T-helper 22 cell (primary cell): ENCODE measurements at places on chromosomes 11 and 22.

DNA sequence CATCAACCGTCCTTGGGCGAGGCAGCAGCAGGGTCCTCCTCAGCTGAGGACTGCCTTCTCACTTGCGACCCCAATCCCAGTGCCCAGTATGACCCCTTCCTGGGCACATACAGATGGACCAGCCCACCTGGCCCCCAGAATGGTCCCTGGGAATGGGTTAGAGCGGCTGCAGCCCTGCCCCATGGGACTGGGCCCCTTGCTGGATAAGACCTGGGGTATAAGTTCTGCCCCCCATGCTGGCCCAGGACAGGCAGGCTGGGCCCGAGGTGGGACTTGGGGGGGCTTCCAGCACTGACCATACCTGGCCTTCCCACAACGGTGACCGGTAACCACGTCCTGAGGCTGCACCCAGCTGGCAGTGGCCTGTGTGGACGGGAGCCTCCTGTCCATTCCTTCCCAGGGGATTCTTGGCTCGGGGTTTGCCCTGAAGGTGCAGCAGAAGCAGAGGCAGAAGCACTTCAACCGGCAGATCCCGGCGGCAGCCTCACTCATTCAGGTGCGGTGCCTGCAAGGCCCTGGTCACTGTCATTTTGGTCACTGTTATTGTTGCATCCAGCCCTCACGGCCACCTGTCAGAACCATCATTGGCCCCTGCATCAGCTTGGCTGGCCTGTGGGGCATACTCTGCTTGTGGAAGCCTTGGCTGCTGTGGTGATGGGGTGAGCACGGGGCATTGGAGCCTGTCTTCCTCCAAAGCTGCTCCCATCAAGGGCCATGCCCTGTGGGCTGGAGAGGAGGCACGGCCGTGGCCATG, 114.8 kb downstream of the KCNQ1OT1 start:
- DNase-seq: no peak

DNA sequence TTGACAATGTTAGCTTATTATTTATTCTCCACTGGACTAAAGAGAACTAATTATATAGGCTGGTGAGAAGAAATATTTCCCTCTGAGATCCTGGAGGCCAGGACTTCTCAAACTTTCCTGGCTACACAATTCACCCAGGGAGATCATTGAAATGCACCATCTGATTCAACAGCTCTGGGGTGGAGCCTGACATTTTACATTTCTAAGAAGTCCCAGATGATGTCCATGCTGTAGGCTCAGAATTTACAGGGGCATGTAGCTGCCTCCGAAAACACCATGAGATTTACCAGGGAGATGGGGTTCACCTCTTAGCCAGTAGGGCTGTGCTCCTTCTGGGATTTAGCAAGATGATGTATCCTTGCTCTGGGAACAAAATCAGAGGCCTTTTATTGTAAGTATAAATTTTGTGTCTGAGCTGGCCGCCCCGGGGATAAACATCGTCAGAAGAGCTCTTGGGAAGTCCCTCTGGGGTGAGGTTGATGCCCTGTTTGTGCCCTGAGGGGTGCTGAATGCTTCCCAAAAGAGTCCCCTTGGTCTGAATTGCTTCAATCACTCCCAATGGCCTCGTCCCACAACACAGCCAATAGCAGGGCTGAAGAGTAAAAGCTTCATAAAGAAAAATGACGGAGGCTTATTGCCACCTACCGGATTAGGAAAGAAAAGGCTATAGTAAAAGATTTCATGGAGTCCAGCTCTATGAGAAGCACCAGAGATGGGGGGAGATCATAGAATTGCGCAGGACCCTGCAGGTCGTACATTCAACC, 33.4 kb upstream of the API5 start:
- DNase-seq: no peak

DNA sequence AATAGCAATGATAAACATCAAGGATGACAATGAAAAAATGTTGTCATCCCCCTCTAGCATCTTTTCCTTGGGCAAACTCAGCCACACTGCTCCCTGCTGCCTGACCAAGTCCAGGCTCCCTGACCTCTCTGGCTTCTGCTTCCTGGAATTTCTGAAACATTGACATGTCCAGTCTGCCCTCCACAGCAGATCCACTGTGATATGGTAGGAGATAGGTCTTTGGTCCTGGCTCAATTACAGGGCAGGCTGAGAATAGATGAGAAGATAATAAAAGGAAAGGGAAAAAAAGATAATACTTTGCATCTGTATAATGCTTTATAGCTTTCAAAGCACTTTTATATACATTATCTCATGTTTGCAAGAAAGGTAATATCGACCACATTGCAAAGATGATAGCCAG, 417.7 kb downstream of the BUD13 start:
- no peak for DNase-seq

GRCh38 chr11:123253911-123254310, 58.9 kb upstream of the CLMP start:
- DNase-seq: no peak

DNA sequence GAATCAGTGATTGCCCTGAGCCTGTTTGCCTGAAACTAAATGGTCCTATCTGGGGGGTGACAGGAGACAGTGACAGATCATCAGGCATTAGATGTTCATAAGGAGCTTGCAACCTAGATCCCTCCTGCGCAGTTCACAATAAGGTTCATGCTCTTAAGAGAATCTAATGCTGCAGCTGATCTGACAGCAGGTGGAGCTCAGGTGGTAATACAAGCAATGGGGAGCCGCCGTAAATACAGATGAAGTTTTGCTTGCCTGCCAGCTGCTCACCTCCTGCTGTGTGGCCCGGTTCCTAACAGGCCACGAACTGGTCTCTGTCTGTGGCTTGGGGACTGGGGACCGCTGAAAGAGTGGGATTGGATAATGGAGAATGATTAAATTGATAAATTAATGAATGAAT, 14.0 kb downstream of the NOX4 start:
- DNase-seq: no peak

DNA sequence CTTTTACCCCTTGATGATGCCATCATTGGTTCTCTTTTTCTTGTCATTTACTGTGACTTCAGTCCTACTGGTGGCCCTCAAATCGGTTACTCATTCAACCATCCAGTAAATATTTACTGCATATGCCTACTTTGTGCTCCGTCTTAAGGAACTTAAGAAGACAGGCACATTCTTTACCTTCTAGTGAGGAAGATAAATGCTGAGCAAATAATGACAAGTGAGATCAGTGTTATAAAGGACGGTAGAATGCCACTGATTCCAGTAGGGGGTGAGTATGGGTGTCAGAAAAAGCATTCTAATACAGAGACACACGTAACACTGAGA, 1.6 kb downstream of the ANKRD42 start:
- DNase-seq: no peak

- no peak for DNase-seq
Observed at GRCh38 chr11:35862666-35863065, 81.2 kb upstream of the LDLRAD3 start.

DNA sequence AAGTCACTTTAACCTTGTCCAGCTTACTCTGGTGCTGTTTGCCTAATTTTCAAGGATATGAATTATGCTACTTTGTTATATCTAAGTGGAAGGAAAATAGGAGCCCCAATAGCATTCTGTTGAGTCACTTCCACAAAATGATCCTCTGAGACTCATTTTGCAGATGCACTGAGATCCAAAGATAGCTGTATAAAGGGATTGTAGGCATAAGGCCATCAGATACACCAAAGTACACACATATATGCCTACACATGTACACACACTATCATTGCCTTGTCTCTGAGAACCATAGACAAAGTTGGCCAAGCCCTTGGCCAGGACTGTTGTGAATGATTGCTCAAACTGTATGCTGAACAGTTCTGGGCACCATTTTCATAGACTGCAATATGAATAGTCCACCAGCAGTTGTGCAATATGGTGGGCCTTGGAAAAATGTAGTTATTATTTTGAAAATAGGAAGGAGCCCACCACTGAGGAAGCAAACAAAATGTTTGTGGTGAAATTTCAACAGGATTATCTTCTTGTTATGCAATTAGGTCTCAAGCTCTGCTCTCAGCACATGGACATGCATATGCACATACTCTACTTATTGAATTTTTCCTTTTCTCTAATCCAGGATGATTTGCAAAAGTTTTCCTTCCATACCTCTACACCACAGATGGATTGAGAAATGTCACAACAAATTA, 186.0 kb upstream of the CTSC start:
- DNase-seq: no peak

DNA sequence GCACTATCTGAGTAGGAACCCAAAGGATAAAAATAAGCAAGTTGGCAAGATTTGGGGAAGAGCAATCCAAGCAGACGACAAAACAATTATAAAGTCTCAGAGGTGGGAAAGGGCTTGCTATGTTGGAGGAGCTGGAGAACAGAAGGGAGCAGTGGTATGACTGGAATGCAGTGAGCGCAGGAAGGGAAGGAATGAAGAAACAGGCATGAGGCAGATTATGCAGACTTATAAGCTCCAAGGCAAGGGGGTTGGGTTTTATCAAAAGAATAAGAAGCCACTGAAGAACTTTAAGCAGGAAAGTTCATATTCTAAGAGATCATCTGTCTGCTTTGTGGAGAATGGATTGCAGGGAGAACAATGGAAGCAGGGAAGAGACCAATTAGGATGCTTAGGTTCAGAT, 31.7 kb downstream of the PGM2L1 start:
- DNase-seq: no peak

DNA sequence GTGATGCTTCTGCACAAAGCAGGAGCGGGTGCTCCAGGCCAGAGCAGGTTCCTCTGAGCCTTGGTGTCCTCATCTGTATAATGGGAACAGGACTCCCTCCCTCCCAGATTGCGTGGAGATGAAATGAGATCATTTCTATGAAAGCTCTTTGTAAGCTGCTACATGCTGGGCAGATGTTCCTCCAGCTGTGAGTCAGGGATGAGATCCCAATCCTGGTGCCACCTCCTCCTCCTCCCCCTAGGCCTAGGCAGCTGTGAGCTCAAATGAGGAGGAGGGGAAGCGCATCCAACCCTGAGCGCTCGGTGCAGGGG, 7.0 kb upstream of the CABP2 start:
- no peak for DNase-seq

GRCh38 chr11:128052912-128053641, 534.3 kb downstream of the ETS1 start:
- no peak for DNase-seq

- no peak for DNase-seq
Observed at GRCh38 chr11:95359756-95360155, 128.8 kb upstream of the SESN3 start.

DNA sequence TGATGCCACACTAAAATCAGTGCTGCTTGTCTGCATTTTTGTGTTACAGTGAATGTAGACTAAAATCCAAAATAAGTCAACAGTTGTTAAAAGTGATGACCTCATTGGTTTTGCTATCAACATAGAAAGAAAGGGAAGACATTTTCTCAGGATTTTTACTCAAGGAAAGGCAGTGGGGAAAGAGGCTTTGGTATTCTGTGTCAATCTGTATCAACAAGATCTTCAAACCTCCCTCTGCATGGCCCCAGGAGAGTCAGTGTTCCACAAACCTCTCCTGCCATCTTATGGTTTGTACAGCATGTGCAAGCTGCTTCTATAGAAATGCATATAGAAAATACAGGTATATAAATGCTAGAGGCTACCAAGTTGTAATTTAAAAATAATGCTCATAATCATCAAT, 13.8 kb upstream of the OR51M1 start:
- no peak for DNase-seq

DNA sequence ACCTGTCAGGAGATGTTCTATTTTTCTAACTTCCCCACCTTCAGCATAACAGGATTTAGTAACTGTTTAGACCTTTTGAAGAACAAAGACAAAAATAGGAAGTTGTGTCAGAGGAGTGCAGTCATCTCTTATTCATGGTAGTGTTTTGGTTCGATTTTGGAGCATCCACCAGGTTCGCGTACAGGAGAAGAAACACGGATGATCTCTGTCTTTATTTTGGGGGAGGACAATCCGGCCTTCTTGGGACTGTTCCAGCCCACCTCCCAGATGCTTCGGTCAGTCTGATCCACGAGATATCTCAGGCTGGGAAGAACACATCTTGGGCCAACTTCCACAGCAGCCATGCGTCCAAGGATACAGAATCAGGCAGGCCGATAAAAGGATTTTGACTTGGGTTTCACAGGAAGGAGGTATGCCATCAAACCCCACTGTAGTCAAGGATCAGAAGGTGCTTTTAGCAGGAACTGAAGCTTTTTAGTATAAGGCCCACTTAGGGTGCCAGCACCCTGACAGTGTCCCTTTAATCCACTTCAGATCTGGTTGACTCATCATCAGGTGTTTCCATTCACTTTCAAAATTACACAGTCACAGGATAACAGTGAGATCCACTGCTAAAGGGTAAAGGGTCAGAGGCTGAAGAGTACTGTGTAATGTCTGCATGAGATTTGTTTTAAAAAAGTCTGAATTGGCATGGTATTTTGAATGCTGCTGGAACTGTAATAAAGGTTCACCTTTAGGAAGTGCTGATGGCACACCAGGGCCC, 16.5 kb downstream of the PATZ1 start:
- no peak for DNase-seq
